ENCODE measurements at places on chromosomes 16 and 17. TPM values are rescaled to one million over a fixed set of nuclear protein-coding genes. Genes with fewer than 3 reads are reported as not detected.

Gene SEPTIN12
- 68.1 TPM for total RNA-seq

Gene KRTAP1-4
- not detected for total RNA-seq

Gene RAB26
- total RNA-seq: 3.2 TPM

DNA sequence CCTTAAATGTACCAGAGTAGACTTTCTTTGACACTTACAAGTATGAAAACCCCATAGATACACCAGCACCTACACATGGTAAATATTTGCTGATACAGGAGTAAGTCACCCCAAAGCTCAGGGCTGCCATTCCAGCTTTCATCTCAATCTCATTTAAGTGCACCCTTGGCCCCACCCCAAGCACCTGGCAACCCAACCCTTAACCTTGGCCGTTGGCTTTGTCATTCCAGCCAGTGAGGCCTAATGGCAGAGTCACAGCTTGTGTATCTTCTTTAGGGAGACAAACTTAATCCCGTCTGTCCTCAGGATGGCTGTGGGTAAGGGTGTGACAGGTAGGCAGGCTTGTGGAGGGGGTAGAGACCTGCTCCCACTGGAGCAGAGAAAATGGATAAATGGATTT lies 31.5 kb upstream of the TMEM220 start:
- H3K4me1 ChIP-seq: peaks cover 4% of the 10 kb centered on the region
- H3K27me3 ChIP-seq: no peaks in the 10 kb centered on the region
- no peak overlapping the region for H3K27ac ChIP-seq
- no peak for DNase-seq
- no peak overlapping the region for H3K4me3 ChIP-seq
- no peaks in the 10 kb centered on the region for H3K36me3 ChIP-seq

GRCh38 chr17:69451416-69452394 lies 37.2 kb downstream of the MAP2K6 start:
- H3K4me1 ChIP-seq: no peaks in the 10 kb centered on the region
- no peak overlapping the region for H3K4me3 ChIP-seq
- no peaks in the 10 kb centered on the region for H3K36me3 ChIP-seq
- H3K27me3 ChIP-seq: no peaks in the 10 kb centered on the region
- no peak overlapping the region for H3K27ac ChIP-seq

- no peak overlapping the region for H3K27ac ChIP-seq
- H3K36me3 ChIP-seq: no peaks in the 10 kb centered on the region
- H3K4me3 ChIP-seq: no peak overlapping the region
- no peak for DNase-seq
- peaks cover 16% of the 10 kb centered on the region for H3K4me1 ChIP-seq
These were observed 27.0 kb downstream of the CLUH start for GRCh38 chr17:2684549-2684948.

- no peak overlapping the region for H3K27ac ChIP-seq
- H3K4me3 ChIP-seq: no peak overlapping the region
- H3K27me3 ChIP-seq: no peaks in the 10 kb centered on the region
- DNase-seq: peak; percentile 42
- H3K36me3 ChIP-seq: no peaks in the 10 kb centered on the region
These were observed 74.8 kb upstream of the SMURF2 start for GRCh38 chr17:64736804-64737492.

GRCh38 chr16:85927371-85927770 lies 28.4 kb downstream of the IRF8 start:
- no peak overlapping the region for H3K27ac ChIP-seq
- H3K36me3 ChIP-seq: no peaks in the 10 kb centered on the region
- no peak for DNase-seq
- H3K4me3 ChIP-seq: no peak overlapping the region
- no peaks in the 10 kb centered on the region for H3K27me3 ChIP-seq

- peaks cover 5% of the 10 kb centered on the region for H3K36me3 ChIP-seq
- H3K27ac ChIP-seq: no peak overlapping the region
- no peak overlapping the region for H3K4me3 ChIP-seq
These were observed 8.1 kb upstream of the ATXN7L3 start for GRCh38 chr17:44207743-44208142.

DNA sequence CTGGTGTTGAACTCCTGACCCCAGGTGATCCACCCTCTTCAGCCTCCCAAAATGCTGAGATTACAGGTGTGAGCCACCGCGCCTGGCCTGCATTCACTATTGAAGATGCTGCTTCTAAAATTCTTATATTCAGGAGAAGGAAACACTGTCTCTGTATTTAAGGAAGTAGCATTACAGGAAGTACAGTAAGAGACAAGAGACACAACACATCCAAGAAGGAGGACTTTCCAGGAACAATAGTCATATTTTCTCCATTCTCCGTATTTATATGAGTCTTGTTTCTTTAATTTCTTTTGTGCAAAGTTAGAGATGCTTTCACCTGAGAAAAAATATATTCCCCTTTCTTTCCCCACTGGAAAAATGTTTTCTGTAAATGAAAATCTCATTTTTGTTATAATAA lies 18.3 kb upstream of the ABCA3 start:
- H3K4me3 ChIP-seq: no peak overlapping the region
- DNase-seq: no peak
- H3K4me1 ChIP-seq: no peaks in the 10 kb centered on the region
- H3K27me3 ChIP-seq: no peaks in the 10 kb centered on the region
- no peaks in the 10 kb centered on the region for H3K36me3 ChIP-seq
- no peak overlapping the region for H3K27ac ChIP-seq

GRCh38 chr16:3190949-3191353 lies 2.9 kb downstream of the OR1F1 start:
- DNase-seq: no peak
- H3K27me3 ChIP-seq: no peaks in the 10 kb centered on the region
- no peaks in the 10 kb centered on the region for H3K4me1 ChIP-seq
- H3K36me3 ChIP-seq: no peaks in the 10 kb centered on the region

Measured in testis (tissue), 5 donors.